ENCODE measurements at places on chromosomes 13 and 19.

GRCh38 chr13:101272886-101273285, 143.4 kb downstream of the NALCN start:
- peak; percentile 62 for DNase-seq

DNA sequence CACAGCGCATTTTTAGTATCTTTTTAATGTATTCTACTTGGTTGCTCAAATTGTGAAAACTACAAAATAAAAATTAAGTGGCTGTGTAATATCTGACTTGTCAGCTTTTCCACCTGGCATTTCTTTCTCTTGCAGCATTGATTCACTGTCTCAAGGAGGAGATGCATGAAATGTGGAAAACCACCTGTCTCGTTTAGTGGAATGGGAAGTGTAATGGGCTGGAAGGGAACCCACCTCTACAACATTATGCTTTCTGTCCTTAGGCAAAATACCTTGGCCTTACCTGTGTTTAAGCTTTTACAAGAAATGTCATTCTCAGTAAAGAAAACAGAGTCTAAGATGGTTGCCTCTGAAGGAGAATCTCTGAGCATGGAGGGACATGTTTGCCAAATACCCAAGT, 67.8 kb downstream of the FAM216B start:
- DNase-seq = no peak

DNA sequence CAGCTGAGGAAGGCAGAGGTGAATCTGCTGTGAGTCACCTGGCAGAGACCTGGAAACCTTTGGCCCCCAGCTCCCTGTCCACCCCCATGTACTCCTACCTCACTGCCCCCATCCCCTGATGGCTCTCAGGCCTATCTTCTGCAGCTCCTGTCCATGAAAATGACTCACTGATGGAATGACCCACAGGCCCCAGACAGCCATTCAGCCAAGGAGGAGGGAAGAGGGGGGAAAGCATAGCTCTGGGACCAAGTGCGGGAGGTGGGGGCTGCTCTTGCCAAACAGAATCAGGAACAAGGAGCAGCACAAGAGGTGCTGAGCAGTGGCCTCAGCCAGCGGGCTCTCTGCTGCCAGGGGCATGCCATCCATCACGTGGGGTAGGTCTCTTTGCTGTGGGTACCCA, 111.4 kb upstream of the C1QTNF9B start:
- DNase-seq = no peak

GRCh38 chr19:23241419-23241818, 8.8 kb downstream of the ZNF724 start:
- DNase-seq = no peak

Measured in cerebellar cortex (tissue), 1 donor.